ENCODE measurements at places on chromosomes 13 and 19.
A peak's percentile ranks its signal among the peaks of the same experiment; 100 is the strongest.

GRCh38 chr13:38872693-38873092 lies 117.9 kb downstream of the STOML3 start:
- DNase-seq: no peak

GRCh38 chr19:33440241-33440640 lies 66.7 kb downstream of the CEBPG start:
- no peak for DNase-seq

DNA sequence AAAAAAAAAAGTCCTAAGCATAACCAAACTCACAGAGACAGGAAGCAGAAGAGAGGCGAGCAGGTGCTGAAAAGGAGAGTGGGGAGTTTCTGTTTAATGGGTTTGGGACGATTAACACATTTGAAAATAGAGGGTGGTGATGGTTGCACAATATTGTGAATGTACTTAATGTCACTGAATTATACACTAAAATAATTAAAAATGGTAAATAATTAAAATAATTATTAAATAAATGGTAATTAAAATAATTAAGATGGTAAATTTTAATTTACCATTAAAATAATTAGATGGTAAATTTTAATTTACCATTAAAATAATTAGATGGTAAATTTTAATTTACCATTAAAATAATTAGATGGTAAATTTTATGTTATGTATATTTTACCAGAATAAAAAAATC lies 74.8 kb upstream of the XPO4 start:
- DNase-seq: no peak

DNA sequence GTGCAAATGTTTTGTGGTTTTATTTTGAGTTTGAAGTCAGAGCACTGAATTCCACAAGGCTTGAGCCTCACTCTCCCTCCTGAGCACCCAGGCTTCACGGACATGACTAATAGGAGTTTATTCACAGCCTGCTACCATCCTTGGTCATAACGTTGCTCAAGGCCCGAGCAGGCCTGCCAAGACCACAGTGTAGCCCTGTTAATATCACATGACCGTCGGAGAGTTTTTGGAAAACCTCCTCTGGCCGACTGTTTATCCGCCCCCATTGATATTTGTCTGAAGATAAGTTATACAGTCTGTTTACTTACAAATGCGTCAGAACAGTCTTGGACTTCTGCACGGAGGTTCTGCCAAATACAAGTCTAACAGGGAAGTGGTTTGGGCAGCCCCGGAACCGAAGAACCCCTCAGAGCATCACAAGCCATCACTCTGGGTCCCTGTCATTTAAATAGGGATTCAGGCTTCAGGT lies 89.9 kb downstream of the COL4A2 start:
- no peak for DNase-seq

DNA sequence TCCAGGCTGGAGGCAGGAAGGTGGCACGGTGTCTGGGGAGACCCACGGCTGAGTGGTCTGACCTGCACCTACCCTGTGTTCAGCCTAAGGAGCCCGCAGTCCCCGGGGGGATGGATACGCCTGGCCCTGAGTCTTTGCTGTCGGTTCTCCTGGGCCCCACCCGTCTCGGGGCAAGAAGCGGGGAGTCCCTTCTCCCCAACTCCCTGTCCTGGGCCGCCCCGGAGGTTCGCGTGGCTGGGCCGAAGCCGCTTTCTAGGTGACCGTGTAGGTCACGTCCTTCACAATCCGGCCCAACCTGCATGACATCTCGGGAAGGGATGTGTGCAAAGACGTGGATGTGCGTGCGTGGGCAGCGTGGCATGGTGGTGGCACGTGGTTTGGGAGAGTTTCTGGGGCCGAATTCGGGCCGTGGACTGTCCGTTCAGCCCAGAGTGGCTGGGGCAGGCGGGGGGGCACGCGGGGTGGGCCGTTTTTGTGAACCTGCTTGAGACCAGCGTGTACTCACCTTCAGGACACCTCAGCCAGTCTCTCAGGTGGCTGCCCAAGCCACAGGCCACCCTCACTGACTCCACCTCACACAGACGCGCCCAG lies 103.3 kb downstream of the PTPRS start:
- no peak for DNase-seq

GRCh38 chr19:10566658-10567410 lies 1.0 kb upstream of the KRI1 start:
- no peak for DNase-seq

DNA sequence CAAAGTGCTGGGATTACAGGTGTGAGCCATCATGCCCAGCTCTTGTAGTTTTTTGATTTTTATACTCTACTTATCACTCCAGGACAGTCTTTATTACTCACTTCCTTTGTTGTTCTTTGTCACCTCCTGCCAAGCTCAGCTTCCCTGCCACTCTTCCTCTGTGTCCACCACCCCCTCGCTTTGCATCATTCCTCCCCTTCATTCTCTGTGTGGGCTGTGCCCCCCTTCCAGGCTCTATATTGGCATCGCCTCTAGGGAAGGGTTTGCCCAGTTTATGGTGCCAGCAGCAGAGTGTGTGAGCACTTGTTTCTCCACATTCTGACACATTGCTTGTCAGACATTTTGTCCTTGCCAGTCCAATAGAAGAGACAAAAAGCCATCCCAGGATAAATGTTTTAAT lies 15.1 kb downstream of the ZNF302 start:
- DNase-seq: no peak

GRCh38 chr19:53908106-53908934 lies 758 bp upstream of the CACNG7 start:
- DNase-seq: peak; percentile 87

- DNase-seq: no peak
Measured at GRCh38 chr19:51461723-51462161, 3.5 kb upstream of the SIGLEC8 start.

DNA sequence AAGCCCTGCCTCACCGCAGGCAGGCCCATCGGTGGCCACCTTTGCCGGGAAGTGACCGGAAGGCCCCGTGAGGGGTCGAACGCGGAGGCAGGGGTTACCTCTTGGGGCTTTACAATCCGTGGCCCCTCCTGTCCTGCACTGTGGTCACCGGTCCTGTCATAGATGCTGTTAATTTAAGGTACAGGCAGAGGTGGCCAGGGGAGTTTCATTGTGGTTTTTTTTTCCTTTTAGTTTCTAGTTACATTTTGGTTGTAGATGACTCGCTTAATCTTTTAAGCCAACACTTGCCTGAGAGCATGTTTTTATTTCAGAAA lies 13.1 kb downstream of the COMP start:
- no peak for DNase-seq

DNA sequence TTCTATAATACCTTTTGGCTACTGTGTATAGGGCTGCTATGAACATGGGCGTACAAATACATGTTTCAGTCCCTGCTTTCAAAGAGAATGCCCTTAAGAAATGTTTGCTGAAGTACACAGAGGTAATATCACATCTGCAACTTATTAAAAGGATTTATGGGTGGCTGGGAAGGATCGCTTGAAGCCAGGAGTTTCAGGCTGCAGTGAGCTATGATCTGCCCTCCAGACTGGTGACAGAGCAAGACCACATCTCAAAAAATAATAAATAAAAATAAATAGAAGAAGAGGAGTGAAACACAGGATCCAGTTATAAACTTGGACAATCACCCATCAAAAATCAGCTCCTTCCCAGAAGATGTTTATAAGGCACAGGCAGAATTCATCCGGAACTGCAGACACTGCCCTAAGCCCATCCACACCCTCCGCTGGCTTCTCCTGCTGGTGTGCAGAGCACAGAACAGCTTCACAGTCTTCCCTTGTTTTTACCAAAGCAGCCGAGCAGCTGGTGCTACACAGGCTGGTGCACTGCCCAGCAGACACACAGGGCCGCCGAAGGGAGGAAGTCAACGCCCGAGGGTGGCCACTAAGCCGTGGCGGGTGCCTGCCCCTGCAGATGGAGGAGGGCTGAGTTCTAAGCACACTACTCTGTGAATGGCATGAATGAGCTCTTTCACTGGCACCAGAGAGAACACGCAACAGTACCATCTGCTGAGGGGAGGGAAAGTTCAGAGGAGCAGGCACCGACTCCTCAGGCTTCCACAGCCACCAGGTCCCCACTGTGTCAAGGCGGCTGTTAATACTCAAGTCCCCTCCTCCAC lies 44.0 kb downstream of the BRD4 start:
- DNase-seq: peak; percentile 83

GRCh38 chr19:8531470-8531869 lies 17.5 kb upstream of the ZNF414 start:
- no peak for DNase-seq

DNA sequence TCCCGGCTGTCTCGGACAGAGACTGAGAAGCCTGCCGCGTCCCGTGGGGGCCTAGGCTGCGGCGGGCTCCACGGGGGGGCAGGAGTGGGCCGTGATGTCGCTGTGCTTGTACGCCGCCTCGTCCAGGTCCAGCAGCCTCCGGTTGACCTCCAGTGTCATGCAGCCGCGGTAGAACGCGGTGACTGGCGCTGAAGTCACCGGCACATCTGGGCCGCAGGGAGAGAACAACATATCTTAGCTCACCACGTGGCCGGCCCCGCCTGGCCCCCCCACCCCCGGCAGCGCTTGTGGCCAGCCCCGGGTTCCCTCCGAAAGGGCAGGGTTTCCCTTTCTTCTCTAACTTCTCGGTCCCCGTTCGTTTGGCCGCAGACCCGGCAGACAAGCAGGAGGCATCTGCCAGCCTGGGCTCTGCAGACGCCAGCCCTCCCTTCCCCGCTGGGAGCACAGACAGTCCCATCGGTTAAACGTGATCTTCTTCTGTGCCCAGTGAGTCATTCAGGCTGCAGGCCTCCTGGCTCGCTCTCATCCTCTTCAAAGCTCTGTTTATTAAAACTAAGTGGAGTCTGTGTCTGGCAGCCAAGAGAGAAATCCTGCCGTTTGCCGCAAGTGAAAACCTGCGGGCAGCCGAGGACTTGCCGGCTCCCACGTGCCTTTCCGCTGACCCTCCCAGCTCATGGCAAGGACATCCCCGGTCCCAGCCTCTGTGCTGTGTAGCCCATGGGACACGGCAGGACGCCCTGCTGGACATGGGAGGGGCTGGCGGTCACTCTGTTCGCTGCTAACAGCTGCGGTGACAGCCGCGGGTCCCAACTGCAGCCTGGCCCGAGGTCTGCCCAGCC lies 42.8 kb downstream of the GAS6 start:
- DNase-seq: peak; percentile 79

DNA sequence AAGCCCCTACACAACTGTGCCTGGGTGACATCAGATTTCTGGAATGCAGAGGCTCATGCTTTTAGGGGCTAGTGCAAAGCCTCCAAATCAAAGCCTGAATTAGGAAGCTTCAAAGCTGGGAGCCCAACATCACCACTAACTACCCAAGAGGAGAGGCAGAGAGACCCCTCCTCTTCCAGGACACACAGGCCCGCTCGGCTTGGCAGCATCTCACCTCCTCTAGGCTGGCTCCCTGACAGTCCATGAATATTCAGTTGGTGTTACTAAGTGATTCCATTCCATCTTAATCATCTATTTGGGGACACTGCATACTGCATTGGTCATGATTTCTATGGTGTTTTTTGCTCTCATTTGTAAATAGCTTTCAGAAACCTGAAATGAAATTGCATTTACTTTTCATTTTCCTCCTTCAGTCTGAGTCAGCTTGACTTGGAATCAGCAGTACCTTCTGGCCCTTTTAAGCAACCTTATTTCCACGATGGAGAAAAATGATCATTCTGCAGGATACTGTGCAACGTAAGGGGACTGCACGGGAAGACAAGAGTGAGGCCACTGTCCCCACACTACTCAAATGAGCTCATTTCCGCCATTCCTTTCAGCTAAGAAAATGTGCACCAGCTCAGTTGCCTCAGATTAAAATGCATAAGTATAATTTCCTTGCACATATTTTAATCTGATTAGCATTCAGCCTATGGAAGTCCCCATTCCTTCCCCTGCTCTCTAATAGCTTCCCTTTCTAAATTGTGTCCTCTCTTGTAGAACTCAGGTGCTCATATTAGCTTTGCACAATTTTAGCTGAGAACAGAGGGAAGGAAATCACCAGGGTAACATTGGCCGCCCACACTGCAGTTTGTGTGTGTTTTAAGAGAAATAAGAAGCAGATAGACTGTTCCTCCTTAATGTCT lies 219.9 kb downstream of the RFC3 start:
- DNase-seq: no peak

DNA sequence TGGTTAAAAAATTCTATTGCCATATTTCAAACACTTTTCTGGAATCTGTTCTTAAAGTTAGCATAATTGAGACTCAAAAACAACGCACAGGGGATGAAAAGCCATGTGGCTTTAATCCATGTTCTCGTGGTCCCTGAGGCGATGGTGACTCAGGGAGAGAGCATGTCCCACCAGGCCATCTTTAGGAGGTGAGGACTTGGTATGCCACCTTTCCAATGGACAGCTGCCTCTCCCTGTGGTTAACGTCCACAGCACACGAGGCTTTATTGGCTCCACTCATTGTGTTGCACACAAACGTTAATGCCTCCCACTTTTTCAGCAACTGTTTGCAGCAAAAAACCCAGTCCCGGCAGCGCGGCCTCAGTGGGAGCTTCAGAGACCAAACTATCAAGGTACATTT lies 51.4 kb downstream of the EFNB2 start:
- DNase-seq: no peak
